ENCODE measurements at places on chromosomes 6 and 20. TPM values are rescaled to one million over a fixed set of nuclear protein-coding genes. Genes with fewer than 3 reads are reported as not detected.

Gene TOX2
- 4.4 TPM for total RNA-seq

Gene WFDC2
- not detected for total RNA-seq

Gene RGS17
- 5.9 TPM for total RNA-seq

Gene MCM8
- 5.4 TPM for total RNA-seq

Gene SLC17A3
- not detected for total RNA-seq

Gene SLC17A1
- total RNA-seq: not detected

Gene GRM1
- 0.17 TPM for total RNA-seq

Gene ARFGEF3
- total RNA-seq: under 0.01 TPM

Gene NNAT
- 0.83 TPM for total RNA-seq

Gene MUC21
- total RNA-seq: not detected

Gene TJAP1
- 8.9 TPM for total RNA-seq

Gene PGC
- not detected for total RNA-seq

Gene KIZ
- total RNA-seq: 23.5 TPM

DNA sequence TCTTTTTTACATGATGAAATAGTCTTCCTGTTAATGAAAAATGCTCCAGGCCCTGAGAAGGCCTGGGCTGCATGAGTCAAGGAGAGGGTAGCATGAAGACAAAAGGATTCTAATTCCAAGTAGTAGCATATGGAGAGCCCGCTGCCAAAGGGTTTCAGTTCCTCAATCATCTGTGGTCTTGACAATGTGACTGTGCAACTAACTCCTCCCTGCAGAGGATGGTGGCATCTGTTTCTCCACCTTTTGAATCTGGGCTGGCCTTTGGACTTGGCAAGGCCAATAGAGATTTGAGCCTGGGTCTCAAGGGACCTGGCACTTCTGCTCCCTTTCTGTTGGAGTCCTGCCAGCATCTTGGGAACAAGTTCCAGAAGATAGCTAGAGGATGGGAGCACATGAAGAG lies 35.1 kb upstream of the ANKEF1 start:
- DNase-seq: no peak

DNA sequence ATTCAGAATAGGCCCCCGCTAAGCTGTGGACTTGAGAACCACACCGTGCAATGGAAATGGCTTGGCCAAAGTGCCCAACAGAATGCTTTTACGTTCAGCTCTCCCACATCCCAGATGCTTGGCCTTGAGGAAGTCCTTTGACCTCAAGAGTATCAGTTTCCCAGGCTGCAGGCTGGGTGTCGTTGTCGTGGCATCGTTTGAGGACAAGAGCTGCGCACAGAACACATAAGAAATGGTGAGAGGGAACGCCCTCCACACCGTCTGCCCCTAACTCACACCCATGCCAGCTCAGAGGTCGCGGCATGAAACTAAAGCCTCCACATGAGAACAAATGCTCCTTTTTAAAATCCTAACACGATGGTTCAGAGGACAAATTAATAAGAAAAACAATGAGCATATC lies 37.0 kb downstream of the NFATC2 start:
- no peak for DNase-seq

- no peak for DNase-seq
Observed at GRCh38 chr6:61622601-61623000, 663.4 kb downstream of the KHDRBS2 start.

GRCh38 chr6:127514773-127515227 lies 4.3 kb downstream of the MTCL3 start:
- DNase-seq: peak; percentile 72

DNA sequence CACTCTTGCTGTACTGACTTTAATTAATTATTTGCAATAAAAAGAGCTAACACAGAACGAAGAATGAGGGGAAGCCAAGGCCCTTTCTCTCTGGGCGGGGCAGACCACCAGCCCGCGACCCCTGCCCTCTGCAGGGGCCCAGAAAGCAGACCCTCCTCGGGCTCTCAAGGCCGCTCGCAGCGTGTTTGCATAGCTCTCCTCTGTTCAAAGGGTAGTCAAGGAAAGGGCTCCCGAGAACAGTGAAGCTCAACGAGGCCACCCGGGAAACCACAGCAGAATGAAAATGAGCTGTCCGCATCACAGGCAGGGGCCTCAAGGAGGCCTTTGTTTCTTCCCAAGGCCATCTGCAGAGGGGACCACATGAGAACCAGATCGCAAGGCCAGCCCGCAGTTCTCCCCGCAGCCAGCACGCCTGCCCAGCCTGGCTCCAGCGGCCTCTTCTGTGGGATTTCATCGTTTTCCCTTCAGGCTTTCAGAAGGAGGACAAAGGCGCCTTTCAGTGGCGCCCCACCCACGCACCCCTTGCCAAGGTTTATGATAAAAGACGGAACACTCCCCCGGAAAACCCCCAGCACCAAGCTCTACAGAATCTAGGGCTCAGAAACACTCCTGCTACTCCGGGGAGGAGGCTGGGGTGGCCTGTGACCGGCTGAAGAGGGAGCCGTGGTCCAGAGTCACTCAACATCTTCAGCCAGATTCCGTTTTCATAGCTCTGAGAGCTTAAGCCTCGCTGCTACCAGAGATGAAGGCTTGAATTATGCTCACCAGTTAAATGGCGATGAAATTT lies 25.3 kb downstream of the ACSS1 start:
- DNase-seq: no peak

- DNase-seq: no peak
Observed at GRCh38 chr6:143419526-143419925, 31.0 kb downstream of the ADAT2 start.

DNA sequence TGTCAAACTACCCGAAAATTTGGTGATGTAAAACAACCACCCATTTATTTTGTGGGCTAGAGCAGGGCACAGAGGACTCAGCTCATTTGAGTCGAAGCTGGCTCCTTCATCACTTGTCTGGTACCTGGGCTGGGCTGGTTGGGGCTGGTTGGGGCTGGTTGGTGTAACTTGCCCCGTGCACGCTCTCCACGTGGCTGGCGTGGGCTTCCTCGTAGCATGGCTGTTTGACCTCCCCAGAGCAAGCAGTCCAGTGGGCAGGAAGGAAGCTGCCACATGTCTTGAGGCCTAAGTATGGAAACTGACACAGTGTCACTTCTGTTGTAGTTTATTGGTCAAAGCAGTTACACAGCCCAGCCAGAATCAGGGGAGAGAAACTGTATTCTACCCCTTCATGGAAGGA lies 27.1 kb downstream of the BCAS4 start:
- DNase-seq: no peak

GRCh38 chr6:122423734-122424133 lies 24.3 kb downstream of the HSF2 start:
- no peak for DNase-seq

DNA sequence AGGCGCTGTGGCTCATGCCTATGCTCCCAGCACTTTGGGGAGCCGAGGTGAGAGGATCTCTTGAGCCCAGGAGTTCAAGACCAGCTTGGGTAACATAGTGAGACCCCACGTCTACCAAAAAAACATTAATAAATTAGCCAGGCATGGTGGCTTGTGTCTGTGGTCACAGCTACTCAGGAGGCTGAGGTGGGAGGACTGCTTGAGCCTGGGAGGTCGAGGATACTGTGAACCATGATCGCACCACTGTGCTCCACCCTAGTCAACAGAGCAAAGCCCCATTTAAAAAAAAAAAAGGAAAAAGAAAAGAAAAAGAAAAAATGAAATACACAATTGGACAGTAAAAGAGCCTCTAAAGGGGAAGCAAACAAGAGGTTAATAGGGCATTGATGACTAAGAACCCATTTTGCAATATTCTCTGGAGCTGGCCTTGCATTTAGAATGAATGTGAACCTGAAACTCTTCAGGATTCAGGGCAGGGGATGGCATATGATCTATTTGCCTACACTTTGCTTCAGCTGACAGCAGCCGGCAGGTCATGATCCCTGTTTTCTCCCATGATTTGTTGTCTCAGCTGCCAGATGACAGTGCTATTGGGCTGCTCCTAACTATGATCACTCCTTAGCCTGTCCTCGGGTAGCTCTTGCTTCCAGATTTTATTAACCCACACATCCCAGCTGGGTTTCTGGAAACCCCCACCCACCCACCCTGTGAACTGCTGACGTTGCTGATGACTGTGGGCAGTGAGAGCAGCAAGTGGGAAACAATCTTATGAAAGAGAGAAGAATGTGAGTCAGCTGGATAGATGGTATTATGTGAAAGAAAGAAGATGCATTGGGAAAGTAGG lies 83.8 kb upstream of the ELOVL5 start:
- peak; percentile 79 for DNase-seq

DNA sequence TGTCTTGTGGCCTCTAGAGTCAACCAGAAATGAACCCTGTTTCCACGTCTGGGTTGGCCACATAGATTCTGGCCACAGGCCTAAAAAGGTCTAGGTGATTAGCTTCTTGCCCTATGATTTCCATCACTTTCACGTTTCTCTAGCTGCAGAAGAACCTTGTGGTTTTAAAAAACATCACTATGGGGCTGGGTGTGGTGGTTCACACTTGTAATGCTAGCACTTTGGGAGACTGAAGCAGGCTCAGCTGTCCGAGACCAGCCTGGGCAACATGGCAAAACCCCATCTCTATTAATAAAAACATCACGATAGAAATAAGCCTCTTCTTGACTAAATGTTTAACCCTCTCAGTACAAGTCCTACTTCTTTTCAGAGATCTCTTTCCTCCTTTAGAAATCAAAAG lies 27.6 kb downstream of the POLR1C start:
- DNase-seq: no peak

DNA sequence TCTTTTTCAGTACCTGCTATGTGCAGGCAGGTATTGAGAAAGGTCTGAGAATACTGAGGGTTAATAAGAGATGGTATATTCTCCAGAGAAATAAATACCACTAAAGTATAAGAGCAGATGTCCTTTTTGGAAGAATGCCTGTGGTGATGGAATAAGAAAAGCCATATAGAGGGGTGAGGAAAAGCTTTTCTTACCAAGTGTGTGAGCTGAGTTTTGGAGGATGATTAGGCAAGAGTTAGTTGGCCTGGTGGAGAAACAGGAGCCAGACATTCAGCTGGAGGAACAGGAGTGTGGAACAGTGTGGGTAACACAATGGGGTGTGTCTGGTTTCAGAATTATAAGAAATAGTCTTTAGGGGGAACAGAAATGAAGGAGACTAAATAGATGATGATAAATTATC lies 19.9 kb downstream of the ZNF451 start:
- DNase-seq: peak; percentile 2

- DNase-seq: no peak
Observed at GRCh38 chr20:18857640-18858039, 44.1 kb downstream of the SCP2D1 start.

- no peak for DNase-seq
Observed at GRCh38 chr6:46011188-46012085, 4.2 kb downstream of the CLIC5 start.

DNA sequence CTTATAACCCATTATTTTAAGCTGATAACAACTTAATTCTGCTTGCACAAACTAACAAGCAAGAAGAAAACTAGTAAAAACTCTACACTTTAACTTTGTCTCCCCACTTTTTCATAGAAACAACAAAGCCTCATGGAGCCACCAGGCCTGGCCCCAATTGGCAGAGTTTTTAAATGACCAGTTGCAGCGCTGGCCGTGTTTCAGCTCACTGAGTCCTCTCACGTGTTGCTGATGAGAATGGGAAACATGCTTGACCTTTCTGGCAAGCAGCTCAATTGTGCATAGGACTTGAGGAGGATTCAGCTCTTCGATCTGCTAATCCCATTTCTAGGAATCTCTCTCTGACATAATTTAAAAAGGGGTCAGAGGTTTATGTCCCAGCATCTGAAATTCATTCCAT lies 24.5 kb upstream of the GRM4 start:
- DNase-seq: no peak

DNA sequence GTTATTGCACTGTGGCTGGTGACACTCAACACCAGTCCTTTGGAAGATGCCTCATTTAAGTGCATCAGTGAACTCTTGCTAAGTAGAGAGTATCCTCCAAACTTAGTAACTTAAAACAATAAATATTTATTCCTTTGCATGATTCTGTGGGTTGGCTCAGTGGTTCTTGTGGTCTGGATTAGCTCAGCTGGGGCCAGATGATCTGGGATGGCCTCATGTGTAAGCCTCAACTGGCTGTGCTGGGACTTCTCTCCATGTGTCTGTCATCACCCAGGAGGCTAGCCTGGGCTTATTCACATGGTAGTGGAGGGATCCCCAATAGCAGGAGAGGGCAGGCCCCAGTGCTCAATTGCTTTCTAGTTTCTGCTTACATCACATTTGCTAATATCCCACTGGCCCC lies 8.3 kb downstream of the LRRN4 start:
- peak; percentile 49 for DNase-seq

- no peak for DNase-seq
Observed at GRCh38 chr6:56765494-56765893, 122.8 kb upstream of the DST start.

GRCh38 chr6:142355520-142356174 lies 53.8 kb downstream of the ADGRG6 start:
- DNase-seq: no peak

DNA sequence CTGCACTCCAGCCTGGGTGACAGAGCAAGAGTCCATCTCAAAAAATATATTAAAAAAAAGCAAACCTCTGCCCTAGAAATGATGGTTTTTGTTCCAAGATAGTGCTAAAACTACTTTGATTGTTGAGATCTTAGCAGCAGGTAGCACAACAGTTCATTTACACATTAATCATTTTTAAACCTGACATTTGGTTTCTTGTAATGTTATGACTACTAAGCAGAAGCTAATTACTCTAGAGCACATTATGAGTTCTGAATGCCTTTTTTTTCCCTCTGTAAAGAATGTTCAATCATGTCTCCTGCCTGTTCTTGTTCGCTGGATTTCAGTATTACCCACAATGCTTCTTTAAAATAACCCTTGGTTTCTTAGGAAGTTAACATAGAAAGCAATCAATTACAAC lies 24.7 kb upstream of the PHF3 start:
- no peak for DNase-seq

DNA sequence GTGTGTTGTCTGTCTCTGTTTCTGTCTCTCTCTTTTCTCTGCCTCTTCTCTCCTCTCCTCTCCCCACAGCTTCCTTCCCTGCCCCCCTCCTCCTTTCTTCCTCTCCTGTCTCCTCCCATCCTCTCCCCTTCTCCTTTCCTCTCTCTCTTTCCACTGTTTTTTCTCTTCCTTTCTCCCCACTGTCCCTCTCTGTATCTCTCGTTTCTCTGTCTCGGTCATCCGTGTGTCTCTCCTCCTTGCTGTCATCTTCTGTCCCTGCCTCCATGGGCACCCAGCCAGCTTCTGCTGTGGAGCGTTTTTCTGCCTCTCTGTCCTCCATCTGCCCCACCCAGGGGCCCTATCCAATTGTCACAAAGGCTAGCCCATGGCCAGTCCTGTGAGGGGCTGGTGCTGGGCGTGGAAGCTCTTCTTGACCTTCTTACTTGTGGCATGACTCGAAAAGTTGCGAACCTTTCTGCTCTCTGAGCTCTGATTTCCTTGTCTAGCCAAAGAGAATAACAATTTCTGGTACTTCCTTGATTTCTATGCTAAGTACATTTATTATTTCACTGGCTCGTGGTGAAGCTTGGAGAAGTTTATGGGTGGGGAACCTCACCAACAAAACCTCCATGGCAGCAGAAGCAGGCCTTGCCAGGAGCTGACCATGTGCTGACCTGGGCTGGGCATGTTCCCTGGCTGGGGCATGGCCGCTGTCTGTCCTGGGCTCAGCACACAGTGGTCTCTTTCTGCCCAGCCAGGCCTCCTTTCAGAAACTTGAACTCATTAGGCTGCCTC lies 69.3 kb downstream of the CEBPB start:
- DNase-seq: no peak
